ELR (cell line): ENCODE measurements at places on chromosomes 7 and 10.
A peak's percentile ranks its signal among the peaks of the same experiment; 100 is the strongest.

- DNase-seq: no peak
These were observed 1.3 kb downstream of the BRAT1 start for GRCh38 chr7:2553831-2554581.

DNA sequence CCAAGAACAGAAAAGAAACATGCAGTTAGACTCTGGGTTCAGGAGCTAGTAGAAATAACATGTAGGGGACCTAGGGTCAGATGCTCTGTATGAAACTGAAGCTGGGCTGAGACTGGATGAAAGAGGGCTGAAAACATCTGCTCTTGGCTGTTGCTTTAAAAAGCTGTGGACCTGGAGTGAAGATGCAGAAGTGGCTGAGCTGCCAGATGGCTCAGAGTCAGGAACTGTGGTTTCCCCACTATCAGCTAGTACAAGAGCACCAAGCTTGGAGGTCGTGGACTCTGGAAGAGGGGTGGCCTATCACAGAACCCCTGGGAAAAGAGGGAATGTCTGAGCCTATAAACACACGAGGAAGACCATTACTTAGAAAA is 5.9 kb downstream of the ADK start:
- no peak for DNase-seq

- DNase-seq: no peak
These were observed 383.0 kb upstream of the PCDH15 start for GRCh38 chr10:55183993-55184392.

DNA sequence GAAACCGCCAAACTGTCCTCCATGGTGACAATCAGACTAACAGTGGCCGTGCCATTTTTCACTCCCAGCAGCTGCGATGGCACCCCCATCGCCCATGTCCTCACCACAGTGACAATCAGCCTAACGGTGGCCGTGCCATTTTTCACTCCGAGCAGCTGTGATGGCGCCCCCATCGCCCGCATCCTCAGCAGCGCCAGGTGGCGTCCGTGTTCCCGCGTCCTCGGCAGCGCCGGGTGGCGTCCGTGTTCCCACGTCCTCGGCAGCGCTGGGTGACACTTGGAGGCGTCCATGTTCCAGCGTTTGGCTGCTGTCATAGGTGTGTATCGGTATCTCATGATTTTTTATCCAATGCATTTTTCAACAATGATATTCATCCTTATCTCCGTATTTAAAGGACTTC is 267.3 kb downstream of the PTPRN2 start:
- DNase-seq: no peak

GRCh38 chr10:21521751-21522533 is 3.5 kb downstream of the SKIDA1 start:
- DNase-seq: no peak

- DNase-seq: peak; percentile 24
These were observed 32.1 kb downstream of the CRCP start for GRCh38 chr7:66146701-66147100.

- DNase-seq: peak; percentile 73
These were observed 25.5 kb downstream of the C1GALT1 start for GRCh38 chr7:7207876-7208275.

GRCh38 chr7:11831156-11831735 is 752 bp downstream of the THSD7A start:
- peak; percentile 44 for DNase-seq

- DNase-seq: no peak
These were observed 4.9 kb upstream of the IRF5 start for GRCh38 chr7:128932862-128933179.
